ENCODE measurements at places on chromosomes 7 and 10. TPM values are rescaled to one million over a fixed set of nuclear protein-coding genes. Genes with fewer than 3 reads are reported as not detected.
A peak's percentile ranks its signal among the peaks of the same experiment; 100 is the strongest.

Gene GPR15LG
- total RNA-seq = 2.1 TPM

DNA sequence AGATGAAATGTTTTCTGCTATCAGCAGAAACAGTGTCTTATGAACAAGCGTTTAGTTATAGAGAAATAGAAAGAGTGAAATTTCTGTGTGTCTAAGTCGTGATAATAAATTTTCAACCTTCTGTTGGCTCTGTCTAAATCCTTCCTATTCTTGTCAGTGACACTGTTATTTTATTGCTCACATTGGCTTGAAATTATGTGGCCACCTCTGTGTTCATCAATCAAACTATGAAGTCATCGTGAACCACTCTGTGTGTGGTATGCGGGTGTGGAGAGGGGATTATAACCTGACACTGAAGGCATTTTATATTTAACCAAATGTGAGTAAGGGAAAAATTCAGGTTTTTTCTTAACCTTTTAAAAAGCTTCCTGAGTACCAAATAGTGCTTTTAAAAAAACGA, 12.3 kb downstream of the AOAH start:
- no peak for DNase-seq

DNA sequence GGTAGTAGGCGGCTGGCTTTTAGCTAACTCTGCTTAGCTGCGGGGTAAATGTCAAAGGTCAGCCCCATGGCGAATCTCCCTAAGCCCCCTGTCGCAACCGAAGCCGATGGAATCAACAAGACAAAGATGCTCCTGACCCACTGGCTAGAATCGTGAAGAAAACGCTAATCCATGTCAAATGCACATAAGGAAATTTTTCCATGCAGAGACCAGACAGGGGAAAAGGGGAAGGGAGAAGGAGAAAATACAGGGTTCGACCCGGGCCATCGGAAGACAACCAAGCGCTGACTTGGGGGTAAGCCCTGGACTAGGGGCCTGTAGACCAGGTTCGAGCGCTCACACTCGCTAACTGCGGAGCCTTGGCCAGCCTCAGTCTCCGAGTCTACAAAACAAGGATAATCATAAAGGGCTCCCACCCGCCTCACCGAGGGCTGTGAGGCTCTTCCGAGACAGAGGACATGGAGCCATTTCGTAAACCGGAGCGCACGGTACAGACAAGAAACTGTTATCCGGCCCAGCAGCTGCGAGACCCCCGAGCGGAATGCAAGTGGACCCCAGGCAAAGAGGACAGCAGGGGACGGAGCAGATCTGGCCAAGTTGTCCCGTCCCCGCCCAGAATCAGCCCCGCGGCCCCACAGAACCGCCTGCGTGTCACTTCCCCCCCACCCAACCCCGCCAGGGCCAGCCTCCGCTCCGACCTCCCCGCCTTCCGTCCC, 507 bp downstream of the SAR1A start:
- no peak for DNase-seq

DNA sequence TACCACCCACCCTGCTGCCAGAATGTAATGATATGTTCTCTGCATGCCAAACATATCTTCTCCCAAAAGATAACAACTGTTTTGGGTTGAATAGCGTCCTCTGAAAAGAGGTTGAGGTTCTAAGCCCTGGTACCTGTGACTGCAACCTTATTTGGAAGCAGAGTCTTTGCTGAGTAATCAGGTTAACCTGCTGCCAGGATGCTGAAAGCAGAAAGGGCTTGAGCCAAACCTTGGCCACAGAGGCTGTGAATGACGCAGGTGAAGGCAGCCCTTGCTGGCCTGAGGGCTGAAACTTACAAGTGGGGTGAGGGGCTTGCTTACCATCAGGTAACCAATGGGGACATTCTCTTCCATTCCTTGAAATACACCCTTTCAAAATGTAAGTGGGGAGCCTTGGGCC, 151.8 kb upstream of the RHEB start:
- DNase-seq = no peak

Gene CASTOR2
- 8.3 TPM for total RNA-seq

GRCh38 chr10:59873896-59874295, 32.5 kb downstream of the CCDC6 start:
- no peak for DNase-seq

DNA sequence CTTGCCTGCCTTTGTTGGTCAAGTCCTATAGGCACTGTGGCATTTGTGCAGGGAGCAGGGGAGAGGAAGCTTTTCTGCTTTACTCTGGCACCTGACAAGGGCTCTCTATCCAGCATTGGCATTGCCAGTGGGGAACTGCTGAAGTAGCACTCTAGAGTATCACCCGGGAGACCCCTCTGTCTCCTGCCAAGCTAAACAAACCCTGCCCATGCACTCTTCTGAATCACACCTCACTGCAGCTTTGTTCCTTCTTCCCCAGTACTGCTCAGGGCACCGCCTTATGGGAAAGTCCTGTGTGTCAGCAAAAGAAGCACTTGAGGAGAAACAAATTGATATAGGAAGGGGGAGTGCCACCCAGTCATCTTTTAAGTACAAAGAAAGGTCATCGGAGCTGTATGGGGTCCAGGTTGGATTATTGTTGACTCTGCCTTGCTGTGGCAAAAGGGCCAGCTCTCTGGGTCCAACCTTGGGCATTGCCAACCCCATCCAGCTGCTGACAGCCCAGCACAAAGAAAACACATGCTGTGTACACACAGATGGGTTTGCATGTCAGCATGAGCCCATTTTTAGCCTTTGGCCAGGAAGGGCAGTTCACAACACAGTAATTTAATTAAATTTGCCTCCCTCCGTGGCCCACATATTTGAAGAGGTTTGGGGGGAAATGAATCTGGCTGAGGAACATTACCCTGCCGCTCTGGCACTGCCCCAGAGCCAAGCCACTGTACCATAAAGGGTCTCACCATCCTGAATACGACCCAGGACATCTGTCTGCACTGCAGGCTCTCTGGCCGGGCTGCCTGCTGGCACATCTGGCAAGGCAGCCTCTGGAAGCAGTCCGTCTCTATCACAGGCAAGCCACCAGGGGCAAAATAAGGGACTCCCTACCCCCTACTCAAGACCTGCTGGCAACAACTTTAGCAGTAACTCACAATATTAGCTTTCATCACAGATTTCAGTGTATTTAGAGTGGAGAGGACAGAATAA, 13.1 kb downstream of the LRRC4 start:
- no peak for DNase-seq

DNA sequence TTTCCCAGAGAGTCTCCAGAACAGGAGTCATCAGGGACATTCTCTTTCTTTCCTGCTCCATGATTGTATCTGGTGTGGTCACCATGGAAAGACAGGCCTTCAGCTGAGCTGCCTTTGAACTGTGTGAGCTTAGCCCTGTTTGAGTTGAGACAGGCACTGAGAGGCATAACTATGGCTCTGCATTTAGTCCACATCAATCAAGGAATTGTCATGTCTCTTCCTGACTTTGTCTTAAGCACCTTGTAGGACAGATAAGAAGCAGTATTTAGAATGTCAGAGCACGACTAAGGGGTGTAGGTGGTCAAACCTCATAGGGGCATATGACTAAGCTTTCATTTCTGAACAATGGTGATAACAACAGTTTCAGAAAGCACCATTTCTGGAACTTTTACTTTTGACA, 53.5 kb downstream of the EPDR1 start:
- DNase-seq = no peak

DNA sequence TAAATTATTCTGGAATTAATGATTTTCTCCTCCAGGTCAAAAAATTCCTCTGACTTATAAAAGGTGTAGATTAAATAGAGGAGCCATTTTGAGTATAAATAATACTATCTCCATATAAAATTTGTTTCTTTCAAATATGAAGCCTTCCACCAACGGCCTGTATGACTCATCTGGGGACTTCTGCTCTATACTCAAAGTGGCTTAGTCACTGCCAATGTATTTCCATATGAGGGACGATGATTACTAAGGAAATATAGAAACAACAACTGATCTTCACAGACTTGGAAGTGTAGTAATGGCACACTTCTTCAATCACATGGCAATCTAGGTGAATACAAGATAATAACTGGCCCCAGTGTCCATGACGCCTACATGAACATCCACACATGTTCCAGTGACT, 335.6 kb upstream of the HGF start:
- no peak for DNase-seq

DNA sequence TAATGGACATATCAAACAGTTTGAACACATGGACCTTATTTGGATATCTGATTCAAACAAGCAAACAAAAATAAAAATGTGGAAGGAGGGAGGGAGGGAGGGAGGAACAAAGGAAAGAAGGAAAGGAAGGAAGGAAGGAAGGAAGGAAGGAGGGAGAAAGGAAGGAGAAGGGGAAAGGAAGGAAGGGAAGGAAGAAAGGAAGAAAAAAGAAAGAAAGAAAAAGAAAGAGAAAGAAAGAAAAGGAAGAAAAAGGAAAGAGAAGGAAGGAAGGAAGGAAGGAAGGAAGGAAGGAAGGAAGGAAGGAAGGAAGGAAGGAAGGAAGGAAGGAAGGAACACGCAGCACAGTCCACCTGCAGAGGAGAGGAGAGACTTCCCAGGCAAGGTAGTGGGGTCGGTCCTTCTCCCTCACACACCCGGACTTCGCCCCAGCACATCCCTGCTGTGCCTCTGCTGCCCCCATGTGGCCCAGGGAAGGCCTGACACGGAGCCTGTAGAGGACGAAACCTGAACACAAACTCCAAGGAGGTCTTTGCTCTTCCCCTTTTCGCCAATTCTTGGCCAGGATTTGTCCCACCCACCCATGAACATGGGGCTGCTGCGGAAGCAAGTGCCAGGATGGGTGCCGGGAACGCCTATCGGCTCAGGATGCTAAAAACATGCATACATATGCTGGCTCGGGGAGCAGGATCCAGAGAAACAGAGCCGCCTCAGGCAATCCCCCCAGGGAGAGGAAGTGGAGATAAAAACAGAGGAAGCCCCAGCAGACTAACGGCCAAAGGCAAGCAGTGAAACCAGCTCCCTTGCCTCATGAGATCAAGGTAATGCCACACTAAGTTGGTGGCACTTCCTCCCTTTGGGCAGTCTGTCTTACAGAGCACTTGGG, 52.3 kb upstream of the DGKI start:
- DNase-seq = peak; percentile 42
